ENCODE measurements at places on chromosomes 11 and 22.

- no peak for DNase-seq
These were observed 2.2 kb downstream of the SLC39A13 start for GRCh38 chr11:47410370-47411264.

DNA sequence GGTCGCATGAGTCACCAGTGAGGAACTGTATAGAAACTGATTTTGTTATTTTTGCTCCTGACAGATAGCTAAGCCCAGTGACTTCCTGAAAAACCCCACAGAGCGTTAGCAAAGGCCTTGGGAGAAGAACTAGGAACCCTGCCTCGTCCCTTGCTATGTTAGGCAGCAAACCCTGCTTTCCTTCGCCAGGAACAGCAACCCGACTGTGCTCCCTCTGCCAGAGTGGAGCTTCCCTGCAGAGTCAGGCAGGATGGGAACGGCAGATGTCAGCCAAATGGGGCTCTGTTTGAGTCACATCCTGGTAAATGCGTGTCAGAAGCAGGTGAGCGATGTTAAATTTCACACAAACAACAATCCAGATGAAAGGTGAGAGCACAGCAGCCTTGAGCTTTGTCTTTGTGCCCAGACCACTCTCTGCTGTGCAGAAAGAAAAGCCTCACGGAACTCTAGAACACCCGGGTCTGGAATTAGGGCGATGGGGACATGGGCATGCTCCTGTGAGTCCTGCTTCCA is 186.6 kb downstream of the ADAMTS15 start:
- no peak for DNase-seq

- no peak for DNase-seq
These were observed 304.2 kb upstream of the ZC3H12C start for GRCh38 chr11:109788948-109789490.

GRCh38 chr22:38126928-38127668 is 16.6 kb upstream of the BAIAP2L2 start:
- DNase-seq, result no peak

DNA sequence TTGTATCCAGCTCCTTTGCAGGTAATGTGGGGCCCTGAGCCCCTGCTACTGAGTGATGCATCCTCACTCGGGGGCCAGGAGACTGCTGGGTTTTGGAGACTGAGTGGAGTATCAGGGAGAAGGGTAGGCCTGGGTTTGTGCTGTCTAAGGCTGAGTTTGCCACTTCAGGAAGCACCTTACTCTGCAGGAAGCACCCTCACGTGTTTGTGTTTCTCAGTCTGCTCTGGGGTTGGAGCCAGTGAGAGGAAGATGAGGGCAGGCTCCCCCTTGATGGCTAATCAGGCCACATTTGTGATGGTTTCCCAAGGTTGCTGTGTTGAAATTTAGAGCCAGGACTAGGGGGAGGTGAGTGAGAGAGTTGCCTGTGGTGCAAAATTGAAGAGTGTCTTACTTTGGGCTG is 13.7 kb upstream of the THY1 start:
- DNase-seq, result no peak

DNA sequence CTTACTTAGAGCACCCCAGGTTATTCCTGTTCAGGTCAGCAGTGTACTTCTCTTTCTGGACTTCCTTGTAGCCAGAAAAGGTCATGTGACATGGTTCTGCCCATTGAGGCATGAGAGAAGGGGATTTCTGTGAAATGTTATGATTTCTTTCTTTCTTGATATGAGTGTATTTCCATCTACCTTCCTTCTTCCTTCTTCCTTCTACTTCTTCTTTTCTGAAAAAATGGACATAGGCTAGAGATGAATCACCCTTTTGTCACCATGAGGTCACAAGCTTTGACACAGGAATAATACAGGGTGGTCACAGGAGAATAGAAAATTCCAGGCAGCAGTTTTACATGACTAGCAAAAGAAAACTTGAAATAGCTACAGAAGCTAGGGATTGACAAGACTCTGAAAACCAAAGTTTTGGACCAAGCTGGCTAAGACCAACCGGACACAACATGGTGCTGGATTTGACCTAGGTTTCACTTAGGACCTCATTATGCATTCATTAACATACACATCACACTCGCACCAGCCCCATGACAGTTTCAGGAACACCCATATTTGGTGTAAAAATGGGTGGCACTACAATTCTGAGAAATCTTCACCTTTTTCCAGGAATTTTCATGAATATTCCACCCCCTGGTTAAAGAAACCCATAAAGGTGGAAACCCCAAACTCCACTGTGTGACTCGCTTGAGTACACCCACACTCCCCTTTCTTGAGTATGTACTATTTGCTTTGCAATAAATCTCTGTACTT is 21.2 kb upstream of the MAP6 start:
- no peak for DNase-seq

- no peak for DNase-seq
These were observed 155.1 kb downstream of the DDX10 start for GRCh38 chr11:108819957-108820356.

DNA sequence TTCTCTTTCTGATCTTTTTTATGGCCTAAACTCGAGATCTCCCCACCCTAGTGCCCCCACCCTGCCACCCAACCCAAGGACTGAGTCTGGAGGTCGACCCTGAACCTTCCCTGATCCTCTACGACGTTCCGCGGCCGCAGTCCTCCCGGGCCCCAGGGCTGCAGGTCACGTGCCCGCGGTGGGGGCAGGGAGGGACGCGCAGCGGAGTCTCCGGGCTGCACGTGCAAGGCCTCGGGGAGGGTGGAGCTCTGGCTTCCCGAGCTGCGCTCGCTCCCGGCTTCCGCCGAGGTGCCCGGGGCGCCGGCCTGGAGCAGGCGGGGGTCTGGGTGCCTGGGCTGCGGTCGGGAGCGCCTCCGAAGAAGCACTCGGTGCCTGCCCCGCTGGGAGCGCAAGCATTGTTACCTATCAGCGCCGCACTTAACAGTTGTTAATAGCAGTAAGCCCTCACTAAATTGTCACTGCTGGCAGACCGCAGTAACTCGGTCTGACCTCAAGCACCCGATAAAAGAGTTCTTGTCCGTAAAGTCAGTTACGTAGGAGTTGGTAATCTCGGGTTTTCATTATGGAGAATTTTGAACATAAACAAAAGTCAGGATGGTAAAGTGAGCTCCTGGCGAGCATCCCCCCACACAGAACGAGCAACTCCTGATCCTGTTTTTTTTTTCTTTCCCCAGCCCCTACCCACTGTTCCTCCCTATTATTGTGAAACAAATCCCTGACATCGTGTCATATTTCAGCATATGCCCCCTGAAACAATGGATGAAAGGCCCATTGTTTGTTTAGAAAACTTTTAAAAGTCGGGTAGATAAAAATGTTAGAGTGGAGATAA is 69.7 kb upstream of the EP300 start:
- DNase-seq, result peak; percentile 73

DNA sequence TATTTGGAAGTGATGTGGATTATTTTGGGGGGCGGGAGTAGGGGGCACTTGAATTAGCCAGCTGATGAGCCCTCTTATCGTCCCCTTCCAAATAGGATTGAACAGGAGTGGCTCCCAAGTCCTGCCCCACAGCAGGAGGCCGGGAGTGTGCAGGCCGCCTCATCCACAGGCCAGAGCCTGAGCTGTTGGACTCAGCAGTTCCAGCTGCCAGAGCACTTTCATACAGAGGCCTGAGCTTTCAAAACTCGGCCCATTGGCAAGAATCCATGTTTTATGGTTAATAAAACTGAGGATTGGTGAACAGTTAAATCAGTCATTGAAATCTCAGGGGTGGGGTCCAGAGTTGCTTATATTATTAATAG is 9.6 kb downstream of the FAM118A start:
- no peak for DNase-seq

GRCh38 chr11:16981651-16982194 is 32.5 kb downstream of the PLEKHA7 start:
- DNase-seq, result no peak

DNA sequence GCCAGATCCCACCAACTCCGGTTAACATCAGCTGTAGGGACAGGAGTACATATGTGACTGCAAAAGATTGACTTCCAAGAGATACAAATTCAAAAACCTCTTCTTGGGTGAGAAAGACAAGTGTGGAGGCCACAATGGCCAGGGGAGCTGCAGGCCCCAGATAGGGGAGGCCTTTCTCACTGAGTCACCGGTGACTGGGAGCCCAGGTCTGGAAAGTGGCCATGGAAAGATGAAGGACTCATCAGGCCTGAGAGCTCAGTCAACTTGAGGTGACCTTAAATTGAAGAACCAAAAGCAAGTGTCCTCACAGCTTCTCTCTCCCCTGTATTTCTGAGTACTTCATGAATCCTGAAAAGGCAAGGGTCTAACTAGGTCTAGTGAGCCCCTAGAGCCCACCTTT is 90.4 kb upstream of the CLPB start:
- DNase-seq, result no peak

- DNase-seq, result no peak
These were observed 315.8 kb downstream of the CTTN start for GRCh38 chr11:70713988-70714665.

GRCh38 chr11:3867209-3868091 is 12.0 kb downstream of the STIM1 start:
- no peak for DNase-seq

DNA sequence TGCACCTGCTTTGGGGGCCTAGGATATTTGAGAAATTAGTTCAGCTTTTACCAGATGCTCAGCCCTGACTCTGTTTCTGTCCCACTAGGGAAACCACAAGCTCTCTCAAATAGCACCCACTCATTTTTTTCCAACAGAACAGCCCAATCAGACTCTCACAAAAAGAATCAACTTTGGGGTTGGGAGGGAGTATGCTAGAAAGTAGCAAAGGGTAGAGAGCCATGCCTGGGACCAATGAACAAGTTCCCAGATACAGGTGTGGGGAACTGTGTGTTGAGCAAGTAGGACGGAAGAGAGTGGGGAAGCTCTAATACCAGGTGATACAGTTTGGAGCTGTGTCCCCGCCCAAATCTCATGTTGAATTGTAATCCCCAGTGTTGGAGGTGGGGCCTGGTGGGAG is 41.1 kb downstream of the TRIM66 start:
- DNase-seq, result no peak

- no peak for DNase-seq
These were observed 12.4 kb upstream of the SERPIND1 start for GRCh38 chr22:20761536-20761935.

DNA sequence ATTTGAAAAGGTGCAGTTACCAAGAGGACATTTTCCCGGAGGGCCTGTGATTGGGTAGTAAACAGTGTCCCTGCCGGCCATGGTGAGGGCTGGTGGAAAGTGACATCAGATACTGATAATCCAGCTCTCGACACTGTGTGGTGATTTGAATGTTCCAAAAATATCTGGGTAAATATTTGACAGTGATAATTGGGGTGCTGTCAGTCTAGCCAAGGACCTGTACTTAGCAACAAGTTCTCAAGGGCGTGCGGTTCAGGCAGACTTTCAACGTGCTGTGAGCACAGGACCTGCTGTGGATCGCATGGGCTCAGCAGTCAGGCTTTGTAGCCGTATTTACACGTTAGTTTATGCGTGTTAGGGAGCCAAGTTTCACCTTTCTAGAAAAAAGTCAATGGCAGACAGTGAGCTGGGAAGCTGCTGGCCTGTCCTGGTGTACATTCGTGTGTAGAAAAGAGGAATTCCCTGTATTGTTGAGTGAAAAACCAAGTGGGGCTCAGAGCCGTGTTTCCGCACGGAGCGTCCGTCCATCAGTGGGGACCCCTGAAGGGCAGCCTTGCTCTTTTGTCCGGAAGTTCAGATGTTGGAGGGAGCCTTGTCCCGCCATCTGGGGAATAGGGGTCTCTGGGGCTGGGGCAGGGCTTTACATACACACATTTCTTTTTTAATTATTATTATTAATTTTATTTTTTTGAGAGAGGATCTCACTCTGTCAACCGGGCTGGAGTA is 11.3 kb downstream of the TRMU start:
- no peak for DNase-seq

DNA sequence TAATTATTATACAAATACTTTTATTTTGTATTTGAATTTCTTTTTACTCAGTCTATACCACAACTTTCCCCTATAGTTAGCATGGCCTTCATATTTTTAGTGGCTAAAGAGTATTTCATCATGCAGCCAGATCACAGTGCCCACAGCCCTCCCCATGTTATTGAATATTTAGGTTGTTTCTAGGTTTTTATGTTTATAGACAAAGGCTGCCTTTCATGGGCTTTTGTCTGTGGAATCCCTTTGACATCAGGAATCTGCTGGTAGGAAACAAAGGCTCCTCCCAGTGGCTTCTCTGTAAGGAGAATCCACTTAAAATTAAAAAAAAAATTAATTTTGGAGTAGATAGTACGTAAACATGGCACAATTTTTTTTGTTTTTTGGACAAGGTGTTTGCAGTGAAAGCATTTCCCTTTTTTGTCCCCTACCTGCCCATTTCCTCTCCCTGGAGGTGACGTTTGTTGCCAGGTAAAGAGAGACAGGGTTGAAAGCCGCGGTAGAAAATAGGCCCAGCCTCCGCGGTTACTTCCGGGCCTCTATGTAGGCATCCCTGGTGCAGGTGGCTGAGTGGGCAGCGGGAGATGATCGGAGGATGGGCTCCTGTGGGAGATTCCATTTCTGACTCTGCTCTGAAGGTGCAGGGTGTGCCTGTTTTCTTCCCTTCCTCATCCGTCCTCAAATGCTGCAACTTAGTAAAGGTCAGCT is 82.2 kb upstream of the OR4B1 start:
- DNase-seq, result no peak

DNA sequence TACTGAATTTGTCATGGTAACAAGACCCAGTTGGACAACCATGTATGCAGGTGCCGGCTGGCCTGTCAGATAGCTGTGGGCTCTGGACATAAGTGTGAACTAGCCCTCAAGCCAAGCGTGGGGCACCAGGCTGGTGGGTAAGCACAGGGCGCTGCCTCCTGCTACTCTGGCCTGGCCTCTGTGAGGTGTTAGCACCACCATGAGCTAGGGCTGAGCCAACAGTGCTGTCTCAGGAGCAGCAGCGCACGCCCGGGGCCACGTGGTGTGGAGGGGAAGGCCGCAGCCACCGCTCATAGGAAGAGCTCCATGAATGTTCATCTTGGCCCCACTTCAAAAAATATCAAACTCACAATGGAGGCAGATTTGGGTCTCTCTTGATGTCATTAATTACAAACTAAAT is 35.3 kb upstream of the GNB1L start:
- DNase-seq, result no peak

GRCh38 chr11:103659206-103659618 is 377.2 kb upstream of the DDI1 start:
- DNase-seq, result no peak

DNA sequence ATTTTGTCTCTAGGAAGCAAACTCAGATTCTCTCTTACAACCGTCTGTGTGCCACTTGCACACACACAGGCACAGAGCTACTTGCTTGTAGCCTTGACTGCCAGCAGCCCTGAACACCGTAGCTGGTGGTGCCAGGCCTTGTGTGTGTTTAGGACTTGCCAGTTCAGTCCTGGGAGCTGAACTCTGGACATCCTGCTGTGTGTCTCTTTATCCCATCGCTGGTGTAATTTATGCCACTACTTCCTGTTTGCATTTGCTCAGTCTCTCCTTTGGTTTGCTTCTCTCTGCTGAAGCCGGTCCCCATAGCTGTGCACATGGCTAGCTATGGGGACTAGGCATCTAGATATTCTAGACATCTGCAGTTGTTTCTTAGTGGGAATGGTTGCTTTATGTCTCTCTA is 24.0 kb downstream of the MARK2 start:
- DNase-seq, result no peak

- no peak for DNase-seq
These were observed 11.3 kb upstream of the LTO1 start for GRCh38 chr11:69686452-69686851.

- no peak for DNase-seq
These were observed 1.7 kb upstream of the ANO3 start for GRCh38 chr11:26330262-26330661.

- no peak for DNase-seq
These were observed 1.6 kb downstream of the LMO1 start for GRCh38 chr11:8261921-8262551.

- DNase-seq, result no peak
These were observed 362.2 kb downstream of the CTTN start for GRCh38 chr11:70760416-70761020.

GRCh38 chr11:114134870-114135269 is 75.4 kb downstream of the ZBTB16 start:
- no peak for DNase-seq
